ENCODE measurements at places on chromosomes 3 and 15.
A peak's percentile ranks its signal among the peaks of the same experiment; 100 is the strongest.

GRCh38 chr3:129992781-129993180 is 18.3 kb downstream of the TRH start:
- DNase-seq = no peak

DNA sequence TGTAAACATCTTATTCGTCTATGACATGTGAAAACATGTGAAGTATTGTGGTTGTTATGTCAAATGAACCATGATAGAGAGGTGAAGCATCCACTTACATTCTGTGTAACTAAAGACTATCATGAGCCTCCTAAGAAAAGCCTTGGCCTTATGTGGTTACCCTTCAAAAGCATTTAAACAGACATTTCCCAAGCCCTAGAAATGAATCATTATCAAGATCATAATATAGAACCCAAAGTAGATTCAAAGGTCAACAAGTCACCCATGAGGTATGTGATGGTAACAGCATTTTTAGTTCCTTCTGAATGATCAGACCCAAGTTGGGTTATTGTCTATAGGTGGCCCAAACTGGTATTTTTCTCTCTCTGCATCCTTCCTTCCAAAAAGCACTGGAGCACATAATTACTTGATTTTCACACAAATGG is 408.0 kb downstream of the TBL1XR1 start:
- peak; percentile 81 for DNase-seq

DNA sequence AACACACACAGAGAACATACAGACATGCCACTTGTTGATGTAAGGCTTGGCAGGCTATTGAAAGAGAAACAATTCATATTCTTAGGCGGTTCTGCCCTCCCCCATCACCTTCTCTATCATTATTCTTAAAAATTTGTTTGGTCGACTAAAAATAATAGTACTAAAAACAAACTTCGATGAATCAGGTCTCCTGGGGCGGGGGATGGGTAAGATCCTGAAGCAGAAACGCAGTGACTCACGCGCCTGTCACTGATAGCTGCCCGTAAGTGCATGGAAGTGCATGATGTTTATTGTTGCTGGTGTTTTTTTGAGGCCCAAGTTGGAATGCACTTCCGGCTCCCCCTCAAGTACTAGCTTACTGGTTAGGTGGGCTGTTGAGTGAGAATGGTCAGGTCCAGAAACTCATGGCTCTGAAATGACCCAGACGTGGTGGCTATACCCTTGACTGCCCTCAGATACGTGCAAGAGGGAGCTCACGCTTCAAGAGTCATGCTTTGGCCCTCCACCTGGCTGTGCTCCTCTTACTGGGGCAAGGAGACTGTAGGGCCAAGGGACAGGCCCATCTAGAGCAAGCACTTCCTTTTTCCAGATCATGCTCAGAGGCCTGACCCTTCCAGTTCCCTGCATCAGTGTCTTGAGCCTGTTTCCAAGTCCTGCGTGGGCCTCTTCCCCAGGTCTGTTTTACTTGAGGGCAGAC is 10.9 kb downstream of the SMAD3 start:
- peak; percentile 90 for DNase-seq

- no peak for DNase-seq
Measured at GRCh38 chr3:119276680-119277079, 17.5 kb upstream of the ARHGAP31 start.

DNA sequence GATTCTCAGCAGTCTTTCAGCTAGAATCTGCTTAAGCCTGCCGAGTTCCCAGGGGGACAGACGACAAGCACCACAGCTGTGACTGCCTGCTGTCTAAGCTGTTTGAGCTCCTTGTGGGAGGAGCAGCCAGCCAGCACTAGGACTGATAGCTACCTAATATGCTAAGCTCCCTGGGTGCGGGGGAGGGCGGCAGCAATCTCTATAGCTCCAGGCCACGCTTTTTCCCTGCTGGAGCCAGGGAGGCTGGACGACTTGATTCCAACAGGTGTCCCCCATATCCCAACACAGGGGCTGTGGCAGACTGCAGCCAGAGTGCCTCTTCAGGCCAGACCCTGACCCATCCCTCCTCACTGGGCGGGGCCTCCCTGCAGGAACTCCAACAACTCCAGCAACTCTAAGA is 134.1 kb upstream of the ARPP21 start:
- no peak for DNase-seq

GRCh38 chr15:97680606-97681220 is 279.8 kb upstream of the ARRDC4 start:
- no peak for DNase-seq

DNA sequence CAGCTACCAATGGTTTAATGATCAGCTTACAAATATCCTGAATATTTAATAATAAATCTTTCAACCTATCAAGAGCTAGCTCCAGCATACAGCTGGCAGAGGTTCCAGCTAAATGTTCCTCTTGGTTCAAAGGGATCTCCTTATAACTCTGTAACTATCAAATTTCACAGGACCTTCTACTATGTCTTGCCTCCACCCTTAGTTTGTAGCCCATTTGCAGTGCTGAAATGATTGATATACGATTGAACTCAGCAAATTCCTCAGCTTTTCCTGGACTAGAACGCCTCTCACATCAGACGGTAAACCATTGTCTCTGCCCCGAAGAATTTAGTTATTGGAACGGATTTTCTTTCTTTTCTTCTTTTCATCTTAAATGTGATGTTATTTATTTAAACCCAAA is 41.5 kb downstream of the CD200R1L start:
- DNase-seq = no peak

- DNase-seq = no peak
Measured at GRCh38 chr3:81425198-81425868, 336.1 kb downstream of the GBE1 start.

GRCh38 chr3:46848271-46849044 is 14.8 kb downstream of the MYL3 start:
- DNase-seq = no peak

DNA sequence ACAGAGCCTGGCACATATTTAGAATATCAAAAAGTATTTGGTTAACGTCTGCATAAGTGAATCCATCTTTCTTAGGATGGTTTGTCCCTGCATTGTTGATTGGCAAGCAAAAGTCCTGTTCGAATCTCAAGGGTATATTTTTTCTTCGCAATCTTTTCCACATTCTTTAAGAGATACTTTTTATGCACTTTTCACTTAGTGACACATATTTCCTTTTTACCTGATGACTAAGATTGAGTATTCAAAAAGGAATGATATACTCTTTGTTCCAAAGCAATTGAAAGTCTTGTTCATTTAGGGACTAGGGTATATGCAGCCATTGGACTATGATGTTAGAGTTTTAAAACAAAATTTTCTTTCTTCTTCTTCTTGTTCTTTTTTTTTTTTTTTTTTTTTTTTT is 349.9 kb downstream of the NLGN1 start:
- peak; percentile 64 for DNase-seq

GRCh38 chr15:49190586-49190985 is 20.5 kb downstream of the GALK2 start:
- no peak for DNase-seq

- no peak for DNase-seq
Measured at GRCh38 chr3:134074001-134074789, 44.5 kb upstream of the SLCO2A1 start.

- DNase-seq = no peak
Measured at GRCh38 chr15:80527961-80528360, 123.8 kb downstream of the ARNT2 start.

GRCh38 chr3:164641071-164641470 is 437.2 kb downstream of the SI start:
- no peak for DNase-seq

- DNase-seq = no peak
Measured at GRCh38 chr15:72318408-72318942, 1.5 kb downstream of the CELF6 start.

DNA sequence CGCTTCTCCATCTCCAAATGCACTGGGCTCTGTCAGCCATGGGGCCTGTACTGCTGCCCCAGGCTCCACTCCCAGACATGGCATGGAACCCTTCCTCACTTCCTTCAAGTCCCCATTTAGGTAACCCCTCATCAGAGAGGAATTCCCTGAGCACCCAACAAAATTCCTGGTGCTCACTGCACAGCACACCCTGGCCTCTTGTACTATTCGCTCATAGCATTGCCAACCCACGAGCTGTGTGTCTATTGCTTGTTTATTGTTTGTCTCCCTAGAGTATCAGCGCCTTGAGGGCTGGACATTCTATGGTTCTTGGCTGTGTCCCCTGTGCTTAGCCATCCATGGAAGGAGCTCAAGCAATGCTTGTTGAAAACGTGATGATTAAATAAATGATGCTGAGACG is 46.1 kb upstream of the SLCO2A1 start:
- no peak for DNase-seq

DNA sequence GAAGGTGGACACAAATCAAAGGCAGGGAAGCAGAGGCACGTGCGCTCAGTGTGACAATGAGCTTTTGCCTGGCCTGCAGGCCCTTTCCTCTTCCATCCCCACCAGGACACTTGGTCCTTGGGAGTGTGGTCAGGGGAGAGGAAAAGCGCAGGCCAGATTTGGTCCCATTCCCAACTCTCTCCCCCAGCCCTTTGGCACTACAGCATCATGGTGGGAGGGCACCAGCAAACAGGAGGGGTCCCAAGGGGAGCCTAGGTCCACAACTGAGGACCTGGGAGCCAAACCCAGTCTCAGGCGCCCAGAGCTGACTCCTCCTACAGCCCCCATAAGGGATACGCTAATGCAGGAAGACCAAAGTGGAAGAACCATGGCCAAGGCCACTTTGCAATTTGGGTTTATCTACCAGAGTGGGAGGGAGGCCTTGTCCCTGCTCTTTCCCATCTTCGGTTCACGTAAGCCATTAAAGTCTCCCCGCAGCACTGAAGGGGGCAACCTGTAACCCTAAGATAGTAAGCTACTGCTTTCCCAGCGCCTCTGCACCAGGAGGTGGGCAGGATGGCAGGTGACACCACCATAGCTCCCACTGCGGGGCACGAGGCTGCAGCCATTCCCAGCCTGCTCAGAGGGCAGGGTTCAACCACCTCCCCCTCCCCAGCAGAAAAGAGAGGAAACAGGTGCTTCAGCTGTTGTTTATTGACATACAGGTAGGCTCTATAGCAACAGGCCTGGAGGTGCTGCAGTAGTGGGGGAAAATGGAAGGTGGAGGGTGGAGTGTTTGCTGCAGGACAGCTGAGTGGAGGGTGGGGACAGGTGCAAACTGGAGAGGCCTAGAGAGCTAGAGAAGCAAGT is 993 bp upstream of the GRAMD2A start:
- no peak for DNase-seq

GRCh38 chr3:44682182-44682896 is 30.1 kb upstream of the ZNF502 start:
- peak; percentile 91 for DNase-seq

DNA sequence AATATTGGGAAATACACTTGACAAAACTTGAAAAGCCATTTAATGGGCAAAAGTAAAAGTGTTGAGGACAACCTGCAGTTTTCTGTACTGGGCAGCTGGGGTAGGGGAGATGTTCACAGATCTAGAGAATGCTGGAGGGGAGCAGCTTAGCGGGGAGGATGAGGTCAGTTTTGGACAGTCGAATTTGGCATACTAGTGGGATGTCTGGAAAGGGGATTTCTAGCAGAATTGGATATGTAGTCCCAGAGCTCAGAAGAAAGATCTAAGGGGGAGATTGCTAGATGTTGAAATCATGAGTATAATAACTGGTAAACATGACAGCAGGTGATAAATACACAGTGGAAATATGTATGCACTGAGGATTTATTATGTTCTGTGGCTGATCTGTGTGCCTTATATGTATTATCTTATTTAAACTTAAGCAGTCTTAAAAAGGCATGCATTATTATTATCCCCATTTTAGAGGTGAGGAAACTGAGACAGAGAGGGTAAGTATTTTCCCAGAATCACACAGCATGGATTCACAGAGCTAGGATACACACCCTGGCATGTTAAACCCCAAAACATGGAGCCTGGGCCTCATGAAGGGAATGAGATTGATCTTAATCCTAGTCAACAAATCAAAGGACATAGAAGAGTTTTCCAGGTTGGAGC is 42.7 kb downstream of the TLNRD1 start:
- DNase-seq = no peak

All from RCC 7860 (cell line).